PC-9 (cell line): ENCODE measurements at places on chromosomes 11 and 22.

- no peak for DNase-seq
Observed at GRCh38 chr11:79744941-79745340, 304.1 kb upstream of the TENM4 start.

- DNase-seq, result no peak
Observed at GRCh38 chr11:1655168-1656060, 25.8 kb downstream of the KRTAP5-5 start.

DNA sequence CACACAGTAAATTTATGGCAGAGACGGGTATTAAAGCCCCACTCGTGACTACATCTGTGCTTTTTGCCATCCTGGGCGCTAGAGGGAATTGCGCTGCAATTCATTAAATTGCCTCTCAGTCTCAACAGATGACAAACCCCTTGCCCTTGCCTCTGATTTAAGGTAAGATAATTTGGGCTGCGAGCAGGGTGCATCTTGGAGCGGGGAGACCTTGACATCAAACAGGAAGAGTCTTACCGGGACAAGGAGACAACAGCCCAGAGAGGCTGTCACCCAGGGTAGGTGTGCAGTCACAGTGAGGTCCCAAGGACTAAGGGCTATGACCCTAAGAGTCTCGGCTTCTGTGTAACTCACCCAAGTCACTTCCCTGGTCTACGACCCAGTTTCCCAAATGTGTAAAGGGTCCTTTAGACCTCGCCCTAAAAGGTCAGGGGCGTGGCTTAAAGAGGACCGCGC, 449 bp upstream of the TOM1 start:
- no peak for DNase-seq

DNA sequence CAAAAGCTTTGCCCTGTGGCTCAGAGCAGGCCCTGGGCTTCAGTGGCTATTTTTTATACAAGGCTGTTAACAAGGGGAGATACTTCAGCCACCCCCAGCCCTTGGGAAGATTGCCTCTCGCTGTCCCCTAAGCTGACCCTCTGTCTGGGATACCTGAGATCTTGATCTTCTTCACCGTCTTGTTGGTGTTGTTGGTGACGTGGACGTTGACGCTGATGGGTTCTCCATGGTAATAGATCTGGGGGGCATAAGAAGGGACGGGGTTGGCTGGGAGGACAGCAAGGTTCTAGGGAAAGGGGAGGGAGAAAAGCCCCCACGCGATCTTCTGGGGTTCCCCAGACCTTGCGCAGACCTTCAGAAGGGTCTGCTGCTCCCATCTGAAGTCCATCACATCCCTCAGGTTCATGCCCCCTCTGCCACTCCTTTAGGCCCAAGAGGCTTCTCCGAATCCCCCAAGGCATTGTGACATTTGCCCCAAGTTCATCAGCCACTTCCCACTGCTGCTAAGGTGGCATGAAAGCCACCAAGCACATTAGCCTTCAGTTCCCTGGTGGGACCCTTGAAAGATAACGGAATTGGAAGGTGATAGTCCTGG, 36.7 kb downstream of the TPBGL start:
- no peak for DNase-seq

GRCh38 chr11:9004183-9004926, 554 bp upstream of the NRIP3 start:
- no peak for DNase-seq

GRCh38 chr11:101563166-101563565, 20.6 kb downstream of the TRPC6 start:
- no peak for DNase-seq

DNA sequence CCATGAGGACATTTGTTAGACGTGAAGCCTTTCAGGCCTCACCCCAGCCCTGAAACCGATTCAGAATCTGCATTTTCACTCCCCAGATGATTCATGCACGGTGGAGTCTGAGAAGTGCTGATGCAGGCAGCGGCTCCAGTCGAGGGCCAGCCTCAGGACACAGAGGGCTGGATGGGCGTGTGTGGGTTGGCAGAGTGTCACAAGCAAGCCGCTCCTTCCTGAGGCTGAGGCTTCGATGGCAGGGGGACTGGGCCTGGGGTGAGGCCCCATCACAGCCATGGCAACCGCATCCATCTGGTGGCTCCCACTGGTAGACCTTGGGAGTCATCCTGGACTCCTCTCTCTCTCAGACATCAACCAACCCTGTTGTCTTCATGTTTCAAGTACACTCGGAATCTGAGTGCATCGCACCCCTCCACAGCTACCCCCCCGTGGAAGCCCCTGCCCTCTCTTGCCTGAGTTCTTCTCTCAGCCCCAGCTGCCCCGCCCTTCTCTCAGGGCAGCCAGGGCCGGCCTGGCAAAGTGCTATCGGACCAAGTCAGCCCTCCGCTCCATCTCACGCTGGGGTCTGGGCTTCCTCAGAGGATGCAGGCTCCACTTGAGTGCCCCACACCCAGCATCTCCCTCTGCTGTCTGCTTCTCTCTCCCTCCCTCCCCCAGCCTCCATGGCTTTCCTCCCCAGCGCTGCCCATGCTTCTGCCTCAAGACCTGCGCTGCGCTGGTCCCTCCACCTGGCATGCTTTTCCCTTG, 10.6 kb downstream of the KCNC1 start:
- DNase-seq, result no peak

- no peak for DNase-seq
Observed at GRCh38 chr22:27011717-27012116, 354.3 kb downstream of the MIAT start.

- DNase-seq, result no peak
Observed at GRCh38 chr11:117127171-117127901, 16.8 kb upstream of the PAFAH1B2 start.

GRCh38 chr11:45341372-45341771, 55.2 kb upstream of the SYT13 start:
- no peak for DNase-seq

DNA sequence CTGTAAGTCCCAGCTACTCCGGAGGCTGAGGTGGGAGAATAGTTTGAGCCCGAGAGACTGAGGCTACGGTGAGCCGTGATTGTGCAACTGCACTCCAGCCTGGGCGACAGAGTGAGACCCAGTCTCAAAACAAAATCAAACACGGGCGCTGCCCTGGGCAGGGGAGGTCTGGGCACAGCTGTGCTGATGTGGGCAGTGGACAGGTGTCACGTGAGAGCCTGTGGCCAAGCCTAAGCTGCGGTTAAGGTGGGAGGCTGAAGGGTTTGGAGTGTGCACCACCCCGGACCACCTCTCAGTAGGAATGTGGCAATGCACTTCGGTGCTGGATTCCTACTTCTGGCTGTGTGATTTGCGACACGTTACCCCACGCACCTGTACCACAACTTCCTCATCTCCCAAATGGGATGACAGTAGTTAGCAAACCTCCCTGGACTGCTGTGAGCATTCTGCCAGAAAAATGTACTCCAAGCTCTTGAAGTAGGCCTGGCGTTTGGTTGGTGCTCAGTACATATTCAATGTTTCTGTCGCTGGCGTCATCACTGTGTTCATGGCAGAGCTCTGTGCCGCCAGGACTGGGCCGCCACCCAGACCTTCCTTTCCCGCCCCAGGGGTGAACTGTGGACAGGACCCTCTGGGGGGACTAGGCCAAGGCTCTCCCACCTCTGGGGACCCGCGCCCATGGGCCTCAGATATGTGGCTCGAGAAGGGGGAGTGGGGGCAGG, 807 bp upstream of the ZNF74 start:
- no peak for DNase-seq

DNA sequence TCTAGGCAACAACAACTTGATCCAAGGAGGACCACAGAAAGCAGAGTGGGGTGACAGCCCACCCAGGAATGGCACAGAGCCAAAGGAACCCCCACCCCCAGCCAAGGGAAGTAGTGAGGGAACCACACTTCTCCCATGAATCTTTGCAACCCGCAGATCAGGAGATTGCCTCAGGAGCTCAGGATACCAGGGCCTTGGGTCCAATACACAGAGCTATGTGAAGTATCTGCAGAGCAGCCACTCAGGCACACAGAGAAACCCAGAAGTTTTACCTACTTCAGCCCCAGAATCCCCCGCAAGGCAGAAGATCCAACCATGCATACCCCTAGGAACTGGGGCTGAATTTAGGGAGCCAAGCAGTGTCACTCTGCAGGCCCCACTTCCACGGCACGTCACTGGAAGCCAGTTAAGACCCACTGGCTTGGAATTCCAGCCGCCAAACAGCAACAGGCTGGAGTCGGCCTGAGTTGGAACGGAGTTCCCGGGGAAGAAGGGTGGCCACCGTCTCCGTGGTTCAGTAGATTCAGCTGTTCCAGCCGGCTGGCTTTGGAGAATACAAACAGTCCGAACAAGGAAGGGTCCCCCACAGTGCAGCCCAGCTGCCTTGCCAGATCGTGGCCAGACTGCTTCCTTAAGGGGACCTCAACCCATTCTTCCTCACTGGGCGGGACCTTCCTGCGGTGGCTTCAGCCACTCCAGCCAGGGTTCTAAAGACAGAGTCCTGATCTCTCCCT, 174.1 kb downstream of the TTC28 start:
- DNase-seq, result no peak

DNA sequence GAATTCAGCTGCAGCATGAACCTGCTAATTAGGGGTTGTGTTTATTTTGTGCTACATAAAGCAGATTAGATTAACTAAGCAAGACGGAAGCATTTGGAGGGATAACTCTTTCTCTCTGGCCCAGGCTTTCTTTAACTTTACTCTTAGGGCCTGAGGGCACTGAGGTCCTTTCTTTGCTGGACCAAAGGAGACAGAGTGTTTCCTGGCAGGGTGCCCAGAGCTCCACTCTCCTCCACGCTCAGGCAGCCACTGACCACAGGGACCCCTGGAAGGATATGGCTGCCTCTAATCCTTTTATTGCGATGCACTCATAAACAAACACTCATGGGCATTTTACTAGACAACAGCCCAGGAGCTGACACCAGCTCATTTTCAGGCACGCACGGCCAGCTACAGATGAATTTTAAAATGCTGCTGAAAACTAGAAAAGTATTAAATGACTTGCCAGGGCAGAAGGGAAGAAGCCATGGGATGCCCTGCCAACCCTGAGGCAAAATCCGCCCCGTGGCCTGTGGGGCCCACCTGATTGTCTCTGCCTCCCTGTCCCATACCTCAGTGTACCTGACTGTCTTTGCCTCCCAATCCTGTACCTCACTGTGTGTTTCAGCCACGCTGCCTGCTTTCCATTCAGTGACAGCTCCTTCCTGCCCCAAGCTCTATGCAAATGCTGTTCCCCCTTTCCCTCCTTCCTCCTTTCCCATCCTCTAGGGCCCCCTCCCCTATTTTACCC, 192.6 kb upstream of the NAV2 start:
- no peak for DNase-seq

DNA sequence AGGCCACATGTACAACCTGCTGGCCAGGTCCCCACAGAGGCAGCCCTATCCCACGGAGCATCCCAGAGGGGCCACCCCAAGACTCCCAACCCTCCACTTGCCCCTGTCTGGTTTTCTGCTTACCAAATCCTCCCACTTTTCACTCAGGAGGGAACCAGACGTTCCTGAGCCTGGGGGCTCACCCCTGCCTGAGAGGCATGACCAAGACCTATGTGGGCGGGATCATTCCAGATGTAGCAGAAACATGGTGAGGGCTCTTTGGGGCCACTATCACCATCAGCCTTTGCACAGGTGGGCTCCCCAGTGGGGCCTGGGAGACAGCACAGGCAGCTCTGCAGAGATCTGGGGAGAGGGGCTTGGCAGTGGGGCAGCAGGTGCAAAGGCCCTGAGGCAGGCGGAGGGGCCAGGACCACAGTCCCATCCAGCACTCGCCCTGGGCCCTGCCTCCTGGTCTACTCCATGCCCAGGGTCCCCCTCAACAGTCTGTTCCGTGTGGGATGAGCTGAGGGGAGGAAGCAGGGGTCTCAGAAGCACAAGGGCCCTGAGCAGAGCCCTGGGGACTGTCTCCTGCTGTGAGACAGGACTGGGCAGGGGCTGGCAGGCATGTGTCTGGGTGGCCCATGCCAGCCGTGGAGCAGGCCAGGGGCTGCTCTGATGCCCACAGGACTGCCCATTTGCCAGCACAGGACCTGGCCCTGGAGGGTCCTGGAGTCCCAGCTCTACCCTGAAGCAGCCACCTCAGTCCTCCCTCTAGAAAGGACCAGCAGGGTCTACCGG, 9.4 kb downstream of the PIM3 start:
- no peak for DNase-seq

- no peak for DNase-seq
Observed at GRCh38 chr22:48493733-48494132, 1333.9 kb downstream of the BRD1 start.

GRCh38 chr11:76756341-76756741, 26.8 kb upstream of the TSKU start:
- DNase-seq, result no peak

- peak; percentile 70 for DNase-seq
Observed at GRCh38 chr11:64316672-64317324, 561 bp downstream of the TRMT112 start.

- DNase-seq, result no peak
Observed at GRCh38 chr11:116579857-116580727, 192.7 kb downstream of the BUD13 start.

DNA sequence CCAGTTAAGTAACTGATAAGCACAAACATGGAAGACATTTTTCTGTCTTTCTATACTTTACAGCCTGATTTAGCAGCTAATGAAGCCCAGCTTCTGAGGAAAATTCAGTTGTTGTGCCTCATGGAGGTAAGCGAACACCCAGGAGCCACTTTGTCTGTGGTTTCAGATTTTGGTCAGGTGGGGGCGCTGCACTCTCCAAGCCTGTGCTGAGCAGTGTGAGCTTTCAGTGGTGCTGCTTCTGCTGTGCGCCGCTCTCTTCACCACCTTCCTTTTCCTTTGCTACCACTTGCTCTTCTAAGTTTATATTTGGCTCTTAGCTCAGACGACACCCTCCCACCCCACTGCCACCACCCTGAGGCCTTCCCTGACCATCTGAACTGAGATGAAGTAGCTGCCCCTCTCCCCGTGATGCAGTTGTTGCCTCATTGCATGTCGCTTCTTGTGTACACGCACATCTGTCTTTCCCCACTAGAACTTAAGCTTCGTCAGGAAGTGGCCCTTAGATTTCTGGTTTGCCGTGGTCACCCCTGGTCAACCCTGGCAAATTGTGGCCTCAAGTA, 14.0 kb downstream of the PSMD13 start:
- DNase-seq, result peak; percentile 51

DNA sequence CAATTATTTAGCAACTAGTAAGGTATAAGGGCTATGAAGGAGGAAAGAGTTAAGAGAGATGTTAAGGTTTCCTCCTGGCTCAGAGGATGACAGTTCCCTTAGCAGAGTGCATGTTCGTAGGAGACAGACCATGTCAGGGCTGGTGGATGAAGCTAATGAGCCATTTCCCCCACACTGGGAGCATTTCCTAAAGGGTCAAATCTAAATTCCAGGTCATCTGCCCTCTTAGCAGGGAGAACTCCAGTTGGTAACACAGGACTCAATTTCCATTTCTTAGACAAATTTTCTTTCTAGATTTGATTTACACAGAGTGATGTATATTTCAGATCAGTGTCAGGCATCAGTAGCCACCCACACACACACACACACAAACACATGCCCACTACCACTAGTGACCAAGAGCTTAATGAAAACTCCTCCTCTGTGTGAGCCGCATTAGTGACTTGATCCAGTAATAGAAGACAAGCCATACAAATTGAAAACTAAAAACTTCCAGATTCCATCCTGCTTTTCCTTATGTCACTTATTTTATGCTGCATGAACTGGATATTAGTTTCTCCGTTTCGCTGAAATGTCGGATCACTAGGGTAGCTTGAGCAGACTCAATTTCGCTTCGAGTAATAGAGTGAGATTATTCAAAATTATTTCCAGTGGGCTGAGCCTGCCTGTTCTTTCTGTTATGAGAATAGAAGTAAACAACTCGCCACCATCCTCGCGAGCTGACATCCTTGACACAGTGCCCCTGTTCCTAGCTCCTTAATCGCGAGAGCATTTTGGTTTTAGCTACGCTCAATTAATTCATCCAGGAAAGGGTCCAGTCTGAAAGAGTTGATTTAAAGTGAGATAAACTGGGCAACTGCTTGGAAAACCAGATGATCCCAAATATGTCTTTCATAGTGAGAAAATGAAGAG, 582.6 kb downstream of the SOX6 start:
- no peak for DNase-seq
